ENCODE measurements at places on chromosomes 6 and 20.

- DNase-seq, result no peak
Observed at GRCh38 chr6:88763160-88763559, 200.3 kb downstream of the RNGTT start.

DNA sequence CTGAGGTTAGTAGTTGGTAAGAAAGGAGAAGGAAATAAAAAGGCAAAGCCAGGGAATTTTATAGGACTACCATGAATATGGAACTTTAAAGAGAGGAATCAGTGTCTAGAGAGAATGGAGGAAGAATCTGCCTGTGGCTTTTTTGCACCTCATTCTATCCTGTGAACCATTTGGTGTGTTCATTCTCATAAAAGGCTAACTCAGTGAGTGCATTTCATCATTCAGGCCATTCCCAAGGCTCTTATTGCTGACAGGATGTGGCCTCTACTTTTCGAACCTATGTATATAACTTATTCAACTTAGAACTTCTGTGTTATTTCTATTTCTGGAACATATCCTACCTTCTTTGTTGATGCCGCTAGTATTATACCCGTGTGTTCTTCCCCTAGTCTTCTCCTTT is 27.1 kb downstream of the HSF2 start:
- no peak for DNase-seq

DNA sequence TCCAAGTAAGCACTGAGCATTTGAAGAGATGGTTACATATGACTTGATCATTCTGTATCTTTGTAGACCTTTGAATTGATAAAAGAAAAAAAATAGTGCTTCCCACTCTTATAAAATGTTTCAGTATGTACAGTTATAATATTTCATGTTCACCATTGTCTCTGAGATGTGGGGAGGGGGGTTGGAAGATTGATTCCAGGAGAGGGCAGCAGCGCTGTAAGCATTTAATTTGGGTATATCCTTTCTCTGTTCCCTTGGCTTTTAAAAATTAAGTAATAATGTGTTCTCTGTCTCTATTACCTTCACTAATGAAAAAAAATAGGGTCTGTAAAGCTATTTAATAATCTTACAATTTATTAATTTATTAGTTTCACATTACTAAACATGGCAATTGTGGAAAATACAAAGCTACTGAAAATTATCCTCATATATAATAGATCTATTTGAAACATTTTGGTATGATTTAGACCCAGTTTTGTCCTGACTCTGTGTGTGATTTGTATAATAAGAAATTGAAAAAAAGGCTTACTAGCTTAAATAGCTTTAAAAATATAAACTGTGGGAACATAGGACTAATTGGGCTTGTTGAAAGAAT is 341.2 kb downstream of the CDKAL1 start:
- DNase-seq, result no peak

GRCh38 chr20:14729390-14729789 is 392.0 kb upstream of the FLRT3 start:
- no peak for DNase-seq

Data from stimulated activated CD8-positive, alpha-beta memory T cell treated with anti-CD3 and anti-CD28 coated beads, Interleukin-4, amount 100 ng/mL, for 1 hour (primary cell).